ENCODE measurements at places on chromosomes 13 and 19. TPM values are rescaled to one million over a fixed set of nuclear protein-coding genes. Genes with fewer than 3 reads are reported as not detected.
A peak's percentile ranks its signal among the peaks of the same experiment; 100 is the strongest.

The ZFR2 gene
- not detected for total RNA-seq

GRCh38 chr13:74675182-74675581, 541.0 kb upstream of the KLF12 start:
- H3K4me1 ChIP-seq, result no peaks in the 10 kb centered on the region
- no peaks in the 10 kb centered on the region for H3K27me3 ChIP-seq
- no peak for DNase-seq
- H3K27ac ChIP-seq, result no peak overlapping the region
- no peak overlapping the region for H3K4me3 ChIP-seq

DNA sequence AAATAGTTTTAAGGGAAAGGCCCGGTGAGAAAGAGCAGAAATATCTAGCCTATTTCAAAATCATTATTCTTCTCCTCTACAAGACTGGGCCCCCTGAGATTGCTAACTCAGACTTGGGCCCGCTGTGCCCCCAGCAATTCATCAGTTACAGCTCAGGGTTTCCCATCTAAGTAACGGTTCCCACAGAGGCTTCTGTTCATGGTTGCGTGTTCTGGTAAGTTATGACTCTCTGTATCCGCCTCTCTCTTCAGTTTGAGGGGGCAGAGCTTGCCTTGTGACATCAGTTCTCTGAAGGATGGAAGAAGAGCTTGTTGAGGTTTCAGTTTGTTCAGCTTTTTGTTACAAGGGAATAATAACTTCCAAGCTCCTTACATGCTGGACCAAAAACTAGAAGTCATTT, 11.6 kb downstream of the ZNF57 start:
- peaks cover 30% of the 10 kb centered on the region for H3K36me3 ChIP-seq
- H3K27ac ChIP-seq, result no peak overlapping the region
- H3K4me3 ChIP-seq, result no peak overlapping the region
- H3K27me3 ChIP-seq, result no peaks in the 10 kb centered on the region
- H3K4me1 ChIP-seq, result no peaks in the 10 kb centered on the region

The PARP4 gene
- total RNA-seq, result 23.8 TPM

The BEST2 gene
- not detected for total RNA-seq

The NKPD1 gene
- total RNA-seq, result 0.09 TPM

The P2RY11 gene
- total RNA-seq, result 3.1 TPM

- H3K27ac ChIP-seq, result no peak overlapping the region
- H3K36me3 ChIP-seq, result no peaks in the 10 kb centered on the region
- no peak overlapping the region for H3K4me3 ChIP-seq
- DNase-seq, result no peak
Observed at GRCh38 chr19:15644066-15644741, 3.5 kb downstream of the CYP4F3 start.

- peak overlapping the region; percentile 19 for H3K27ac ChIP-seq
- no peak overlapping the region for H3K4me3 ChIP-seq
- no peaks in the 10 kb centered on the region for H3K4me1 ChIP-seq
- no peaks in the 10 kb centered on the region for H3K27me3 ChIP-seq
- no peak for DNase-seq
Observed at GRCh38 chr13:29513981-29514719, 81.3 kb downstream of the SLC7A1 start.

The OR10H1 gene
- not detected for total RNA-seq

DNA sequence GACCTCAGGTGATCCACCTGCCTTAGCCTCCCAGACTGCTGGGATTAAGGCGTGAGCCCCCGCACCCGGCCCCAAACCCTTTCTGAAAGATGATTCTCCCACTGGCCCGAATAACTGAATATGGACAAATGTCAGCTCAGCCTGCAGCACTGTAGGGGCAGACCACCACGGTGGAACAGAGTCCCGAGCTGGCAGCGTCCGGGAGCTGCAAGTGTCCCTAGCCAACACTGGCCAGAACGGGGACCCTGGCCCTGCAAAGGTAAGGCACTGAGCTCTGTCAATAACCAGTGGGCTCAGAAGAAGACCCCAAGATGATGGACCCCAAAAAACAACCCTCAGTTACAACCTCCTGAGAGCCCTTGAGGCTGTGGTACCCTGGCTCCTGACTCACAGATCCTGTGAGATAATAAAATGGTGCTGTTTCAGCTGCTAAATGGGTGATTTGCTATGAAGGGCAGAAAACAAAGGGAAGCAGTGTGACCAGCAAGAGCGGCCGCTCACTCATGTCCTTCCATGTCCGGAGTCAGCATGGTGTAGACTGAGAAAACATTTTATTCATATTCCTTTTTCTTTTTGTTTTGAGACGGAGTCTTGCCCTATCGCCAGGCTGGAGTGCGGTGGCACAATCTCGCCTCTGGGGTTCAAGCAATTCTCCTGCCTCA, 1.6 kb downstream of the LSM7 start:
- DNase-seq, result no peak
- H3K27me3 ChIP-seq, result no peaks in the 10 kb centered on the region
- H3K27ac ChIP-seq, result no peak overlapping the region
- peaks cover 19% of the 10 kb centered on the region for H3K4me1 ChIP-seq

The CBY2 gene
- not detected for total RNA-seq

The SRRM5 gene
- 0.16 TPM for total RNA-seq

The SIGLEC5 gene
- total RNA-seq, result 1.3 TPM

The ZNF491 gene
- total RNA-seq, result 2.5 TPM

GRCh38 chr13:35256459-35257148, 219.9 kb downstream of the MAB21L1 start:
- no peak overlapping the region for H3K4me3 ChIP-seq
- H3K27ac ChIP-seq, result no peak overlapping the region
- peaks cover 10% of the 10 kb centered on the region for H3K36me3 ChIP-seq
- DNase-seq, result no peak
- no peaks in the 10 kb centered on the region for H3K4me1 ChIP-seq

DNA sequence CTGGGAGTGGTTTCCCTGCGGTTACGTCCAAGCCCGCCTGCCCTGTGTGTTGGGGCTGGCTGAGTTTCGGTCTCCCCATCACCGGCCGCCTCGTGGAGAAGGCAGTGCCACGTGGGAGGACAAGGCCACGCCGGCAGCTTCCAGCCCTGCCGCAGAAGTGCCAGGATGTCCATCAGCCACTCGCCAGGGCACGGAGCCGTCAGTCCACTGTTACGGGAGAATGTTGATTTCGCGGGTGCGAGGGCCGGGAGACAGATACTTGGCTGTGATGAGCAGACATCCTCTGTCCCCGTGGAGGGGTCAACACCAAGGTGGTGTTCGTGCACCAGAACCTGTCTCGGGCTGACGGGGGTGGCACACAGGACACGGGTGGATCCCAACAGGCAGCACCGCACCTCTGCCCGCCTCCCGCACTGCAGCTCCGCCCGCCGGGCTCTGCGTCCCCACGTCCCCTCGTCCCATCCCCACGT, 86.4 kb upstream of the MCF2L start:
- no peak overlapping the region for H3K27ac ChIP-seq
- H3K4me1 ChIP-seq, result peaks cover 18% of the 10 kb centered on the region
- no peak overlapping the region for H3K4me3 ChIP-seq
- peaks cover 61% of the 10 kb centered on the region for H3K36me3 ChIP-seq
- DNase-seq, result peak; percentile 53

The EDNRB gene
- 72.0 TPM for total RNA-seq

DNA sequence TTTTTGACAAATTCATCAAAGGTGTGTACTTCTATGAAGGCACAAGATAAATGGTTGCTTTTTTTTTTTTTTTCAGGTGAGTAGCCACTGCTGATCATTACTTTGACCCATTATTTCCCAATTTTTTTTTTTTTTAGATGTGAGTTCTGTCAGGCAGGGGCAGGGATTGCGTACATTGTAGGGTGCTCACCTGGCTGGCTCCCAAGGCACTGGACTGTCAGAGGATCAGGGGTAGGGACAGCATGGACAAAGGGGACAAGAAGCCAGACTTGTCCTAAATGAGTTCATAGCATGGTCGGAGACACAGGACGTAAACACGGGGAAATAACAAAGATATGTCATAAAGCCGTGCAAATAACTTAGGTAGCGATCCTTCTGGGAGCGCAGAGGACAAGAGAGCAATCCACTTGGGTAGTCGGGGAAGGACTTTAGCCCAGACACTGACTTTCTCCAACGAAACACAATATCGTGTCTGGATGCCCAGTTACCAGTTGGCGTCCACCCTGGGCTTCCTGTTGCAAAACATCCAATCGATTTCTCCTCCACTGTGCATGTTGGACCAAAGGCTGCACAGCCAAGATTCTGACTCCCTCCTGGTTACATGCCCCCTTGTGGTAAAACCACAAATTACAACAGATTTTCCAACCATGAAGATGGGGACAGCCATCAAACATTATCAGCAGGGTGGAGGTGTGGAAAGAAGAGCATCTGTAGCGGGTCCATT, 27.5 kb upstream of the KATNAL1 start:
- H3K4me3 ChIP-seq, result no peak overlapping the region
- no peaks in the 10 kb centered on the region for H3K27me3 ChIP-seq
- H3K27ac ChIP-seq, result no peak overlapping the region
- DNase-seq, result no peak

The ONECUT3 gene
- total RNA-seq, result not detected

GRCh38 chr19:50003810-50004419, 21.3 kb downstream of the VRK3 start:
- DNase-seq, result no peak
- H3K27me3 ChIP-seq, result no peaks in the 10 kb centered on the region

GRCh38 chr19:45953676-45954075, 20.0 kb downstream of the NOVA2 start:
- H3K4me1 ChIP-seq, result peaks cover 35% of the 10 kb centered on the region
- H3K27ac ChIP-seq, result peak overlapping the region; percentile 29
- DNase-seq, result no peak
- no peak overlapping the region for H3K4me3 ChIP-seq
- H3K36me3 ChIP-seq, result peaks cover 15% of the 10 kb centered on the region
- H3K27me3 ChIP-seq, result peaks cover 2% of the 10 kb centered on the region

The FUT6 gene
- total RNA-seq, result not detected

- peaks cover 26% of the 10 kb centered on the region for H3K27me3 ChIP-seq
- H3K4me1 ChIP-seq, result peaks cover 30% of the 10 kb centered on the region
- peak; percentile 73 for DNase-seq
- peak overlapping the region; percentile 38 for H3K4me3 ChIP-seq
- H3K27ac ChIP-seq, result no peak overlapping the region
Observed at GRCh38 chr19:5805462-5806132, 730 bp downstream of the NRTN start.

DNA sequence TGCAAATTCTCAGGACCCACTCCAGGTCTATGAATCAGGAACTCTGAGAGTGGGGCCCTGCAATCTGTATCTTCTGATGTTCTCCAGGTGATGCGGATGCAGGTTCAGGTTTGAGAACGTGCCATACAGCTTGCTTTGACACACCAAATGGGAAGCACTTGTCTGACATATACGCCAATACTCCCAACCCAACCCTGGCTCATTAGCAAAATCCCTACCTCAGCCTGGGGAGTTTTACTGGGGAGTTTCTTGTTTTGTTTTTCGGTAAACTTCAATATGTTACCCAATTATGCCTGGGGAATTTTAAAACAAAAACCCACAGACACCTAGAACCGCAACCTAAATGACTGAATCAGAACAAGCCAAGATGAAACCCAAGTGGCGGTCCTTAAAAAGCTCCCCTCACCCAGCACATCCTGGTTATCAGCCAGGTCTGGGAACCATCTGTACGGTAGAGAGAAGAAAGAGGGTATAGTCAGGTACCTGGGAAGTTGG, 41.2 kb downstream of the ABCC4 start:
- H3K27me3 ChIP-seq, result no peaks in the 10 kb centered on the region
- no peaks in the 10 kb centered on the region for H3K36me3 ChIP-seq
- H3K27ac ChIP-seq, result no peak overlapping the region
- H3K4me1 ChIP-seq, result no peaks in the 10 kb centered on the region
- H3K4me3 ChIP-seq, result no peak overlapping the region

The VRK3 gene
- 23.1 TPM for total RNA-seq

DNA sequence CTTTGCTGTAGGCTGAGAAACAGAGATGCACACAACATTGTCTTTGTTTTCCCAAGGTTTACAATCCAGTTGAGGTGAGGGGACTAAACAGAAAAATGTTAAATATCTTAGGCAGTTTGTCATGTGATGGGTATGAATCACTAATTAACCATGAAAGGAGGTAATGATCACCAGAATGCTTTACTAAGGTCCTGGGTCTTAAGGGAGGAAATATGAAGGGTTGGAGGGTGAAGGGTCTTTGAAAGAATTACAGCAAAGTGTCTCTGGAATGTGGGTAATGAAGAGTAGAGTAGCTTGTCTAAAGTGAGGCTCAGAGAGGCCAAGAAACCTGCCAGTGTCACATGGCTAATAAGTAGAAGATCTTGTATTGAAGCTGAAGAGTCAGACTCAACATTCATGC, 19.0 kb downstream of the BIVM start:
- H3K4me3 ChIP-seq, result no peak overlapping the region
- no peak overlapping the region for H3K27ac ChIP-seq
- no peaks in the 10 kb centered on the region for H3K27me3 ChIP-seq
- peaks cover 9% of the 10 kb centered on the region for H3K4me1 ChIP-seq

- H3K27me3 ChIP-seq, result no peaks in the 10 kb centered on the region
- peaks cover 39% of the 10 kb centered on the region for H3K4me1 ChIP-seq
- H3K27ac ChIP-seq, result peak overlapping the region; percentile 67
- peak; percentile 24 for DNase-seq
- no peaks in the 10 kb centered on the region for H3K36me3 ChIP-seq
Observed at GRCh38 chr13:23652909-23653726, 82.9 kb downstream of the TNFRSF19 start.

The MADCAM1 gene
- total RNA-seq, result 0.34 TPM

- H3K27ac ChIP-seq, result no peak overlapping the region
- H3K27me3 ChIP-seq, result no peaks in the 10 kb centered on the region
- H3K4me3 ChIP-seq, result no peak overlapping the region
- H3K36me3 ChIP-seq, result no peaks in the 10 kb centered on the region
- no peak for DNase-seq
Observed at GRCh38 chr13:94917824-94918223, 205.5 kb upstream of the SOX21 start.

The PGLYRP1 gene
- total RNA-seq, result 3.9 TPM

DNA sequence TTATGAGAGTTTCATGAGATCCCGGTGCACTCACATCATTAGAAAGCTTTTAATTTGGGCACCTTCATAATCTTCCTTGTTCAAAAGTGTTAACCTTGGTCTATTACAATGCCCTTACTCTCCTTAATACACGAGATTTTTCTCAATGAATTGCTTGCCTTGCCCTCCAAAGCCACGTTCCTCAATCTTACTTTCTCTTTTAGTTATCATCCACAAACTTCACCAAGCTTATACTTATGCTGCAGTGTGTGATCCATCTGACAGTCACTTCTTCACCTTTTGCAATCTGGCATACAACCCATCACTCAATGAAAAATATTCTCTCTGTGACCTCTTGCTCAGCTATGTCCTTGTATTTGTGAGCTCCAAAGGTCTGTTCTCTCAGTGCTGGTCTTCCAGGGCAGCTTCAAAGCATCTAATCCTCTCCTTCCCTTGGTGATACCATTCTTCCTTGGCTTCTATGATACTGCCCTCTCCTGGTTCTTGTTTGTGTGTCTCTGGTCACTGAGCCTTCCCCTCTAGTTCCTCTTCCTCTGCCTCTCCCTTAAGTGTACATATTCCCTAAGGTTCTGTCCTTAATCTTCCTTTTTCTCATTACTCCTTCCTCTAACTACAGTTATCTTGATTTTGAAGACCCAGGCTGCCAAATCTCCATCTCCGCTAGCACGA, 202.2 kb upstream of the STARD13 start:
- no peaks in the 10 kb centered on the region for H3K4me1 ChIP-seq
- peak overlapping the region; percentile 23 for H3K27ac ChIP-seq
- no peak overlapping the region for H3K4me3 ChIP-seq
- DNase-seq, result no peak

The RNF225 gene
- not detected for total RNA-seq

Data from heart left ventricle (tissue), 16 donors.